ENCODE measurements at places on chromosomes 13 and 19. TPM values are rescaled to one million over a fixed set of nuclear protein-coding genes. Genes with fewer than 3 reads are reported as not detected.

DENND1C gene
- 0.75 TPM for total RNA-seq

DNA sequence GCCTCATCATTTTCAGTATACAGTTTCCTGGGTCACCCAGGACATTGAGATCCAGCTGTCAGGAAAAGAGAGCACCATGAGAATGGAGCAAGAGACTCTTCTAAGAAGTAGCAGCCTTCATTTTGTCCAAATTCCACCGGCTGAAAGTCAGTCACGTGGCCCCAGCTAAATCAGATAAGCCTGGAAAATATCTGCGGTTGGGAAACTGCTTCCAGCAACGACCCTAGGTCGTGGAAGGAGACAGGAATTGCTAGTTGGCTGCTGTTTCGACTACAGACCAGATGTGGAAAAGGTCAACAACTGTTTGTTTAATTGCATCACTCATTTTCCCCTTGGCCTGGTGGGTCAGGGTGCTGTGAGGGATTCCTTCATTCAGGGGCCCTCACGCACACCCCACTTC is 107.0 kb downstream of the ZNF536 start:
- DNase-seq: no peak
- H3K27ac ChIP-seq: no peak overlapping the region
- H3K4me1 ChIP-seq: no peaks in the 10 kb centered on the region
- H3K36me3 ChIP-seq: no peaks in the 10 kb centered on the region
- H3K27me3 ChIP-seq: no peaks in the 10 kb centered on the region

PGLYRP1 gene
- not detected for total RNA-seq

- peak overlapping the region; percentile 25 for H3K4me3 ChIP-seq
- no peaks in the 10 kb centered on the region for H3K4me1 ChIP-seq
- peak; percentile 87 for DNase-seq
- no peaks in the 10 kb centered on the region for H3K27me3 ChIP-seq
- H3K27ac ChIP-seq: peak overlapping the region; percentile 68
- H3K36me3 ChIP-seq: no peaks in the 10 kb centered on the region
Measured at GRCh38 chr19:480016-480855, 16.1 kb upstream of the MADCAM1 start.

GRCh38 chr13:83183439-83184149 is 698.7 kb downstream of the SLITRK1 start:
- DNase-seq: no peak
- H3K36me3 ChIP-seq: no peaks in the 10 kb centered on the region
- H3K27me3 ChIP-seq: no peaks in the 10 kb centered on the region
- no peak overlapping the region for H3K4me3 ChIP-seq
- no peak overlapping the region for H3K27ac ChIP-seq
- no peaks in the 10 kb centered on the region for H3K4me1 ChIP-seq

TNFAIP8L1 gene
- total RNA-seq: 2.6 TPM
